ENCODE measurements at places on chromosomes 13 and 19.

- DNase-seq, result peak; percentile 94
Measured at GRCh38 chr13:33870046-33870668, 52.2 kb downstream of the RFC3 start.

DNA sequence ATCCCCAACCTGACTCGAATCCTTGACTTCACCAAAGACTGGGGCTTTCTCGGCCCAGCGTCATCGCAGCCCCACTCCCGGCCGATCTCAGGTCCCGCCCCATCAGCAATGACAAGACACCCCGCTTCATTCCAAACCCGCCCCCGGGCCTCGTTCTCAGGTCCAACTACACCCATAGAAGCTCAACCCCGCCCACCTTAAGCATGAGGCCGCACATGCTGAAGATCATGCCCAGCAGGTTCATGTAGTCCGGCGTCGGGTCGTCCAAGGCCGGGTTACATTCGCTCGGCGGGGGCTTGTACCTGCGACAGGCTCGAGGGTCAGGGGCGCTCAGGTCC, 2.3 kb downstream of the WDR83 start:
- DNase-seq, result peak; percentile 71

- DNase-seq, result no peak
Measured at GRCh38 chr13:27868641-27869435, 51.0 kb upstream of the PDX1 start.

- DNase-seq, result no peak
Measured at GRCh38 chr13:33261387-33262061, 24.0 kb downstream of the STARD13 start.

- DNase-seq, result no peak
Measured at GRCh38 chr19:45098521-45099466, 5.8 kb downstream of the PPP1R37 start.

DNA sequence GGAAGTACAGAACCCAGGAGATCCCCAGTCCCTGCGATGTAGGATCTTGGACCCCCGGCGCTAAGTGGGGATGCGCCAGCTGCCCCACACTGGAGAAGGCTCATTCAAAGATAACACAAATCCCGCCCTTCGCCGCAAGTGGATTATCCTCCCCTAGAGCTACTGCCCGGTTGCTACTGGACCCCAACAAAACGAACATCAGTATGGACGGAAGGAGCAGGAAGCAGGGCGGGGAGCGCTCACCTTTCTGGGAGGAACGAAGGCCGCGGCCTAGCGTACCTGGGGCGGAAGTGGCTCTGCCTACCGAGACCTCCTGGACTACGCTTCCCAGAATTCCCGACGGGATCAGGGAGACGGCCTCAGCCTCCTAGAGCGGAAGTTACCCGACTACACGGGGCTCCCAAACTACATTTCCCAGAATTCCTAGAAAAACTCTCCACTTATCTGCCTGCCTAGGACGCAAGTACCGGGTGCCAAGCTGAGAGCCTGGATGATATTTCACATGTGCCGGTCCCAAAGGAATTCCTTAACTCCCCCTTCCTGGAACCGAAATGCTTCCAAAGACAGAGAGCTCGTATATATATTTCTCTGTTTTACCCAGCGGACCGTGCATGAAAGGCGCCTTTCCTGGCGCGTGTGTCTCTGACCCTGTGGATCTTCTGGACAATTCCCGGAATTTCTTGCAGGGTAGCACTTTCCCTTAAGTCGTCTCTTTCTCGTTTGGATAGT, at the start of gene ZNF112:
Gene ZNF112, minus strand, starts transcription at position 298 of the 729 bp plus-strand sequence. CDS start 16,141 bp downstream, outside the sequence.
- DNase-seq, result peak; percentile 97

DNA sequence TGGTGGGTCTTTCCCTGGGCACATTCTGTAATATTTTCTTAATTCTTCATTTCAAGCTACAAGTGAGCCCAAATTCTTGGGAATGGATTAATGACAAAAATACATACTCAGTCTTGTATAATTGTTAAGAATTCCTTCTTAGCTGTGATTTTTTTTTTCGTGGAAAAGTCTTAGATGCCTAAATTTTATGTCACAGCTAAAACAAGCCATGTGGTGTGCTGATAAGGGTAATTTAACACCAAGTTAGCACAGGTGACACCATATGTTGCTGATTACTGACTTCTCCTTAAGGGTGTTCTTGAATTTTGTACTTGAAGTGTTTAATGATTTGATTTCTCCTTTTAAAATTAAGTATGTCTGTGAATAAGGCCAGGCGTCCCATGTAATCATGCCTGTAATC, 29.3 kb downstream of the WDFY2 start:
- DNase-seq, result no peak

DNA sequence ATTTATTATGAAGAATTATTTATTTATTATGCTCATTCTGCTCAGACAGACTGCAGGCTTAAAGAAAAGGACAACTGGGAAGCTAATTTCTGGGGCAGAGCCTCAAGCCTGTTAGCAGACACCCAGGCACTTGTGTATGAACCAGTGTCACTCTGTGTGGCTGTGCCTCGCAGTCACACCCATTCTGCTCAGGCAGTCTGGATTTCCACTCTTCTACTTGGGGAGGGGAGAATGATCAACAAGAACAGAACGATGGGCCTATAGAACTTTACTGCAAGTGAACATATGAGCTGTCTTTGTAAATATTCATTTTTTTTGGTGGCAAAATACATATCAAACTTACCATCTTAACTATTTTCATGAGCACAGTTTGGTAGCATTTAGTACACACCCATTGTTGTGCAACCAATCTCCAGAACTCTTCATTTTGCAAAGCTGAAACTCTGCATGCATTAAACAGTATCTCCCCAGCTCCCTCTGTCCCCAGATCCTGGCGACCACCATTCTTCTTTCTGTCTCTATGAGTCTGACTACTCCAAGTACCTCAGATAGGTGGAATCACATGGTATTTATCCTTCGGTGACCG, 181.7 kb downstream of the NUFIP1 start:
- no peak for DNase-seq

GRCh38 chr19:15453091-15453578, 3.4 kb upstream of the WIZ start:
- DNase-seq, result no peak

- peak; percentile 39 for DNase-seq
Measured at GRCh38 chr13:24693862-24694471, 13.8 kb downstream of the ATP12A start.

DNA sequence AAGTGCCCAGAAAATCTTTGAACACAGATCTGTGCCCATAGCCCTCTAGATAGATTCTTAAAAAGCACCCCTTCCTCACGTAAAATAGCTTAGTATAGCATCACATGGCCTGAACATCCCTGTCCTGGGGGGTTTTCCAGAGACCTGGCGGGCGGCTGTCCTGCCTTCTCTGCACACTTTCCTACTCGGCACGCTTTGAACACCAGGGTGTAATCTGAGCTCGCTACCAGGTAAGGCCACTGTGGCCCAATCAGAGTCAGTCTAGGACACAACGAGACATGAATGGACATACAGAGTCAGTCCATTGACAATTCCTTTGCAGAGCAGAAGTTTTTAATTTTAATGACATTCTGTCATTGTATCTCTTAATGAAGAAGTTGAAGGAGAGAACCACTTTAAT, 8.1 kb downstream of the CYP2A13 start:
- no peak for DNase-seq

DNA sequence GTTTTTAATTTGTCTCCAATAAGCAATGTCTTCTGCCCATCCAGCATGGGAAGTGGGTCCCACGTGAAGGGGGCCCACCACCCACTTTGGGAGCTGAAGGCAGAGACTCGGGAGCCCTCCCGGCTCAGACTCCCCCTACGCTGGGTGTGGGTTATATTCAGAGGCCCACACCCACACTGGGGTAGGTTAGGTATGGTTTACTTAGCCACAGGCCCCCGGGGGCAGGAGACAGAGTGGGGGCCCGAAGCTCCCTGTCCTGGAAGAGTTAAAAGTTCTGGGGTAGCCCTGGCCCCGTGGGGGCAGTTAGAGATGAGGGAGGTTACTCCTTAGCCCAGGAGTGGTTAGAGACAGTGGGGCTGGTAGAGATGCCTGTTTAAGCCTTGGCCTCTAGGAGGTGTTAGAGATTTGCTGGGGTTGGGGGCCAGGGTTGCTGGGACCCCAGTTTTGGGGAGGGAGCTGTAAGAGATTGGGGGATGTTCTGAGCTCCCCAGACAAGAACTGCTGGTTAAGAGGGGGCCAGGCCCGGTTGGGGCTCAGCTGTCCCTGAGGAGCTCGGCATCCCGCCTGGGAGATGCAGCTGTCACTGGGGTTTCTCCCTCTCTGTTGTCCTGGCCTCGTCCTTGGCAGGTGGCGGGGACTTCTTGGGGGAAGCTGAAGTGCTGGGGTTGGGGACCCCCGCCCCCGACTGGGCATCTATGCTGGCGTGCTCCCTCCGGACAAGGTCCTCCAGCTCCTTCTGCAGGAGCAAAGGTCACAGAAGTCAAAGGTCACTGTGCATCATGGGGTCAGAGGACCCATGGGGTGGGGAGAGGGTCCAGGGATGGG, 712 bp upstream of the RINL start:
- no peak for DNase-seq

- peak; percentile 95 for DNase-seq
Measured at GRCh38 chr19:55156202-55157063, 1.1 kb downstream of the TNNI3 start.

DNA sequence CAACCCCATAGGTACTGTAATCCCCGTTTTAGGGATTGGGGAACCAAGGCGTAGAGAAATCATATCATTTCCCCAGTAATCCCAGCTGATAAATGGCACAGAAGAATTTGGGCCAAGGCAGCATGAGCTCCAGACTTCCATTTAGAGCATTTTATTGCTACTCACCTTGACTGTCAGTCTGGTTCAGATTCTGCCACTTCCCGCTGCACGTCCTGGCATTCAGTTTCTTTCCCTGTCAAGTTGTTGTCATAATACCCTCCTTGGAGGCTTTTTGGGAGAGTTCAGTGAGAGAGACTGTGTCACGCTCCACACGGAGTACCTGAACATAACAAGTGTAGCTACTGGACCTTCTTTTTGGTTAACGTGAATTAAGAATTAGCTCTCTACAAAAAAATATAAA, 7.5 kb upstream of the C1QTNF9 start:
- no peak for DNase-seq

- DNase-seq, result no peak
Measured at GRCh38 chr13:40115426-40115825, 460.0 kb downstream of the COG6 start.

DNA sequence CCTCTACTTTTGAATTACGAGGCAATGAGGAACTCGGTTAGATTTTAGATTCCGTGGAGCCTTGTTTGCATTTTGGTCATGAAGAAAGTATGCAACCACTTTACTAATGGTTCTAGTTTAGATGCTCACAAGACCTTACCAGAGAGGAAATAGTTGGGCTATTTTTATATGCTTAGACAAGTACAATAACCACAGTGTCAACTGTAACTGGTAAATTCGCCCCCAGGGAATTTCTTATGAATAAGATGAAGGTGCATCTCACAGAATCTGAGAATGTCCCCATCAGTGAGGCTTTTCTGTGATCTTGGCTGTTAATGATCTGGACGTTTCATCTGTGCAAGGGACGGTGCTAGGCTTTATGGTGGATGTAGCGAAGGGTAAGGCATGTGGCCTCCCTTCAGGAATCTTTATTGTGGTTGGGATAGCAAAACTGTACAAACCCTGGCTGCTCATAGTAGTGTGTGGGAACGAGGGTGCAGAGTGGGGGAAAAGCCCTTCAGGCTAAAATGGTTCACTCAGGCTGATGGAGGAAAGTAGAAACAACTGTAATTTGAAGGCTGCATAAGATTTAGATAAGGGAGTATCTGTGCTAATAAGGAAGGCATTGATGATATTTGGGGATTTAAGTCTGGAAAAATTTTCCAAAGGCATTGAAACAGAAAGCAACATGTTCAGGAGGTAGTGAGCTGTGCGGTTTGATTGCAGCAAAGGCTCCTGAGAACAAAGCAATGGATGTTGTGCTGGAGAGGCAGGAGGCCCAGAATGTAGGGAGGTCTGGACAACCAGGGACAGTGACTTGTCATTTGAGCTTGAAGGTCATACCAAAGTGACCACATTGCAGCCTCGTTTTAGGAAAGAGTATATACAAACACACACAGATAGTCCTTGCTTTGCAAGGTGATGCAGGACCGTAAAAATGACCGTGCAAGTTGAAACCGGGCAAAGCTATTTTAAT, 28.4 kb downstream of the UBAC2 start:
- DNase-seq, result no peak

DNA sequence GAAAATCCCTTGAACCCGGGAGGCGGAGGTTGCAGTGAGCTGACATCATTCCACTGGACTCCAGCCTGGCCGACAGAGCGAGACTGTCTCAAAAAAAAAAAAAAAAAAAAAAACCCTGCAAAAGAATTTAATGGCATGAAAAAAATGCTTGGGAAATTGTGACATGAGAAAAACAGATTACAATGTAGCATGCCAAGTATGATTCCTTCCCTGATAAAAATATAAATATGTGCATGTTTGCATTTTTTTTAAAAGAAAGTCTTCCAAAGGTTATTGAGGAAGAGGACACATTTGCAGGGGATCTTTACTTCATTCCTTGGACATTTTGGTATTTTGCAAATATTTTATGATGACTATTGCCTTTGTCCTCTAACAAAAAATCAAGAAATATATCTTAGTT, 14.5 kb upstream of the ZBTB32 start:
- DNase-seq, result no peak

DNA sequence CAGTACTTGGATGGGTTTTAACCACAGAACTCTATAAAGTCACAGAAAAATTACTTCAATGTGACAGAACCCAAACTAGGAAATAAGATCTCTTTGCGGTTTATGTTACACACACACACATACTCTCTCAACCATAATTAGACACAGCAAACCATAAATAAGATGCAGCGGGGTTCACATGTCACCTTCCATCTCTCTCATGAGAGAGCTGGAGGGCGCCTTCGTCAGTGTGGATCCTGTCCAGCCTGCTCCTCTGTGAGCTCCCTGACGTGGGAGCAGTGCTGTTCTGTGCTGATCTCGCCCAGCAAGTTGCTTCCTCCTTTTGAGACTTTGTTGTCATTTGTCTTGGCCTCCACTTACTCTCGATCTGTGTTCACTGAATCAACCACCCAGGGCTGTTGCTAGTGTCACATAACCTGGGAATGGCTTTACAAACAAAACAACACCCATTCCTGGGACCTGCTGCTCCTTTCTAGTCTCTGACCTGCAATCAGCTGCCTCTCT, 204.9 kb upstream of the KL start:
- peak; percentile 27 for DNase-seq

GRCh38 chr13:101535192-101535746, 82.8 kb downstream of the ITGBL1 start:
- DNase-seq, result no peak

GRCh38 chr19:17489392-17490030, 19.2 kb downstream of the SLC27A1 start:
- DNase-seq, result no peak

GRCh38 chr19:23241419-23241818, 8.8 kb downstream of the ZNF724 start:
- DNase-seq, result no peak

- DNase-seq, result peak; percentile 31
Measured at GRCh38 chr13:36778083-36778671, 40.8 kb upstream of the RFXAP start.

Data from NCI-H146 (cell line).